Progenitor cell of endocrine pancreas (in vitro differentiated cells): ENCODE measurements at places on chromosomes 12 and 14. TPM values are rescaled to one million over a fixed set of nuclear protein-coding genes. Genes with fewer than 3 reads are reported as not detected.

GRCh38 chr14:103731481-103731880 is 15.9 kb downstream of the ZFYVE21 start:
- H3K4me1 ChIP-seq: peaks cover 13% of the 10 kb centered on the region
- no peaks in the 10 kb centered on the region for H3K27me3 ChIP-seq
- no peak overlapping the region for H3K27ac ChIP-seq
- H3K36me3 ChIP-seq: peaks cover 22% of the 10 kb centered on the region

P2RX7 gene
- not detected in 2 replicates for total RNA-seq

DNA sequence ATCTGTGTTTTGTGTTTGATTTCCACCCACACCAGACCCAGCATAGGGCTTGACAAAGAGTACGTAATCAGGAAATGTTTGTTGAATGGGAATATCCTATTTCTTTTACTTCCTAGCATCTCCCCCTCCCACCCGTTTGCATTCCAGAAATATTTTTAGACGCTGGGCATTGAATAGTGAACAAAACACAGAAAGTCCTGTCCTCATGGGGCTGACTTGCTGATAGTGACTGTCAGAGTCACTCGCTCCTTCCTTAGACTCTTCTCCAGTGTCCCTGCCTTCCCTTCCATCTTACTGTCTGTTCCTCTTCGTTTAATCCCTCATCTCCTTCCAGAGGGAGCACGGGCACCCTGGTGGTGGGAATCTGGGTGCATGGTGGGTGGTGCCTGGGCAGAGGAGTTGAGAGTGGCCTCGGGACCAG is 53.6 kb downstream of the SLC25A47 start:
- no peaks in the 10 kb centered on the region for H3K27me3 ChIP-seq
- peaks cover 26% of the 10 kb centered on the region for H3K4me1 ChIP-seq
- no peak for DNase-seq
- peaks cover 2% of the 10 kb centered on the region for H3K36me3 ChIP-seq
- H3K4me3 ChIP-seq: peak overlapping the region; percentile 83

GRCh38 chr14:32049361-32050088 is 27.6 kb upstream of the ARHGAP5 start:
- H3K27me3 ChIP-seq: no peaks in the 10 kb centered on the region
- H3K4me1 ChIP-seq: peaks cover under 1% of the 10 kb centered on the region
- no peak for DNase-seq
- no peaks in the 10 kb centered on the region for H3K36me3 ChIP-seq

DNA sequence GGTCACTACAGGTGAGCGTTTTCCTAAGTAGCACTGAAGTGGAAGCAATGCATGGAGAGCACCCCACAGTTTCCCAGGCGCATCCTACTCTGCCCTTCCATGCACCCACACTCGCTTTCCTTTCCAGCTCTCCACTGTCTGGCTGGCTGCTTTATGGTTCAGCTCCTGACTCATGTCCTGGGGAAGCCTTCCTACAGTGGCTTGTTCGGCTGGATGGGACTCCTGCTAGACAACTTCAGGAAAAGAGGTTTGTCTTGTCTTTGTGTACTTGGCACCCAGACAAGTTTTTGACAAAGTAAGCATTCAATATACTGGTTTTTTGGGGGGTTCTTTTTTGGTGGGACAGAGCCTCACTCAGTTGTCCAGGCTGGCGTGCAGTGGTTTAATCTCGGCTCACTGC is 21.6 kb downstream of the PPM1H start:
- H3K27me3 ChIP-seq: no peaks in the 10 kb centered on the region
- H3K36me3 ChIP-seq: peaks cover 3% of the 10 kb centered on the region
- no peak overlapping the region for H3K27ac ChIP-seq
- no peak for DNase-seq
- H3K4me1 ChIP-seq: peaks cover 18% of the 10 kb centered on the region

PROX2 gene
- total RNA-seq: not detected in 2 replicates

TMEM19 gene
- 19.4 and 24.8 TPM in 2 replicates for total RNA-seq

DNA sequence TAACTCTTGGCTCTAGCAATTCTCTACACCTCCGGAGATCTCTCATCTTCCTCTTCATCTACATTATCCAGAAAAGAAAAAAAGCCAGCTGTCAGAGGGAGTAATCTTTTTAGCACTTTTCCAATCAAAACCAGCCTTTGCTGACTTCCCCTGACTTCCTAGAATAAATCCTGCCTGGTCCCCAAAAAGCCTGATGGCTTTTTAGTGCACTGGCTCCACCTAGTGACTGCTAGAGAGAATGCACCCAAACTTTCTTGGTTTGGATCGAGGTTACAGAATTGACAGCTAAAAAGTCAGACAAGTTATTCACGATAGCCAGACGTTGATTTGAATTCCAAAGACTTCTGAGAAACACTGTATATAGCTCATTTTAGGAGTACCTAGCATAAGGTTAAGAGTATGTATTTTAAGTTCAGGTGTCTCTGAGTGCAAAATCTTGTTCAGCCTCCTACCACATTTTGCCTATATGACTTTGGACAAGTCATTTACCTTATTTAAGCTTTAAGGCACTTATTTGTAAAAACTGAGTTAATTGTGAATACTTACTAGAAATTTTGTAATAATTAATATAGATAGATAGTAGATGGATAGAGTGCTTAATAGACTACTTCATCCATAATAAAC is 185.7 kb upstream of the GRIN2B start:
- H3K4me3 ChIP-seq: no peak overlapping the region
- no peaks in the 10 kb centered on the region for H3K4me1 ChIP-seq
- H3K27me3 ChIP-seq: peaks cover 2% of the 10 kb centered on the region
- no peaks in the 10 kb centered on the region for H3K36me3 ChIP-seq

DNA sequence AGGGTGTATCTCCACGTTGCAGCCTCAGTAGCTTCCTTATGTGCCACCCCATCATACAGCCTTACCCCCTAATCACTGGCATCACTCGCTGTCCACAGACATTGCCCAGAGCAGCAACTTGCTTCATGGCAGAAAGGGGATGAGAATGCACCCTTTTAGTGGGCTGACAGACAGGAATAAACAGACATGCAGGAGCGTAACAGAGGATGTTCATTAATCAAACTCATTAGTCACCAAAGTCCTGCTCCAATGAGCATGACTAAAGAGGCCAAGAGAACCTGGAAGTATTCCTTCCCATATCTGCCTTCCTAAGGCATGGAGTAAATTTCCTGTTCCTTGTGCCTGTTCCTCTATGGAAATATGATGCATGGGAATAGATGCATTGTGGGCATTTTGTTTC is 197.0 kb downstream of the PHLDA1 start:
- H3K4me3 ChIP-seq: no peak overlapping the region
- no peak for DNase-seq
- no peak overlapping the region for H3K27ac ChIP-seq
- no peaks in the 10 kb centered on the region for H3K36me3 ChIP-seq
- peaks cover 3% of the 10 kb centered on the region for H3K4me1 ChIP-seq
- H3K27me3 ChIP-seq: no peaks in the 10 kb centered on the region

- peaks cover 9% of the 10 kb centered on the region for H3K4me1 ChIP-seq
- no peak overlapping the region for H3K27ac ChIP-seq
- no peak for DNase-seq
- peaks cover 13% of the 10 kb centered on the region for H3K36me3 ChIP-seq
- H3K4me3 ChIP-seq: no peak overlapping the region
Measured at GRCh38 chr14:103516426-103517173, 6.0 kb downstream of the CKB start.

ARL6IP4 gene
- 122 and 127 TPM in 2 replicates for total RNA-seq
